Fibroblast of pulmonary artery (primary cell): ENCODE measurements at places on chromosomes 3 and 15.
A peak's percentile ranks its signal among the peaks of the same experiment; 100 is the strongest.

DNA sequence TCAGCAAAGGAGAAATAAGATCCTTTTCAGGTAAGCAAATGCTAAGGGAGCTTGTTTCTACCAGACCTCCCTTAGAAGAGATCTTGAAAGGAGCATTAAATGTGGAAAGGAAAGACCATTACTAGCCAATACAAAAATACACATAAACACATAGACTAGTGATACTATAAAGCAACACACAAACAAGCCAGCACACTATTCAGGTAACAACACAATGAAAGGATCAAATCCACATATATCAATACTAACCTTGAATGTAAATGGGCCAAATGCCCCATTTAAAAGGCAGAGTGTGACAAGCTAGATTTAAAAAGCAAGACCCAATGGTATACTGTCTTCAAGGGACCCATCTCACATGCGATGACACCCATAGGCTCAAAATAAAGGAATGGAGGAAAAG, 317.6 kb downstream of the TBL1XR1 start:
- DNase-seq, result no peak

DNA sequence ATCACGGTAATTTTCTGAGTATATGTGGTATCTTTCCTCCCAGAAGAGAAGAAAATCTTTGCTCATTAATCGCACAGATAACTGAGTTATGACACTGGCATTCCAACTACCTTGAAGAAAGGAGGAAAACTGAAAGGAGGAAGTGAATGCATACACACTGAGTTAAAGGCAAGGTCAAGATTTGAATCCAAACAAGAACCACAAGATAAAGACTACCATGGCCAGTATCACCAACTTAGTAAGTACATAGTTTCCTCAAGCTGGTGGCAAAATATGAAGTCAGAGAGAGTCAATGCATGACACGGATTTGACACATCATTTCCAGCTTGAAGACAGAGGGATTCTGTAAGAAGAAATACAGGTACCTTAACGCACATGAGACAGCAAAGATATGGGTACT, 287.5 kb downstream of the ULK4 start:
- no peak for DNase-seq

DNA sequence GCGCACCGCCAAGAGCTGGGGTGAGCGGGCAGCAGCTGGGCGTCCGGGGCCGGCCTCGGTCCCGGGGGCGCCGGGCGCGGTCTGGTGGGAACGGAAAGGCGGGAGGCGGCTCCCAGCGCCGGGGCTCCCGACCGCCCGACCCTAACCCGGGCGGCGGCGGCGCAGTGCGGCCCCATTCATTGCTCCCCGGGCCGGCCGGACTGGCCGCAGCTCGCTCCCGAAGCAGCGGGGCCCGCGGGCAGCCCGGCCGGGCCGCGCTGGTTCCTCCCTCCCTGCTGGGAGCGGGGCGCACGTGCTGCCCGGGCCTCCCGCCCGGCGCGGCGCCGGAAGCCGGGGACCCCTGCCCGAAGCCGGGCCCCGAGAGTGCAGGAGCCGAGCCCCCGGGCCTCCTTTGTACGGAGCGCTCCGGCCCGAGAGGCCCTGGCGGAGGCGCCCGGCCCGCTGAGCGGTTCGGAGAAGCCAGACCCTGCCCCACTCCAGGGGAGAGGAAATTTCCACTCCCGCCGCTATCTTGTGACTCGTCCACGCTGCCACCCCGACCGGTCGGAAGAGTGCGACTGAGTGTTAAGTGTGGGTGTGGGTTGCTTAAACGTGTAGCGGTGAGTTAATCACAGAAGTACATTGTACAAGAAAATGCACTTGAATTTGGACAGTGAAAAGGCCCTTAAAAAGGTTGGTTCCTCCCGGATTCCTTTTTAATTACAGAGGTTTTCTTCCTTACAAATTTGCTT, 613 bp downstream of the ATP1B3 start:
- no peak for DNase-seq

DNA sequence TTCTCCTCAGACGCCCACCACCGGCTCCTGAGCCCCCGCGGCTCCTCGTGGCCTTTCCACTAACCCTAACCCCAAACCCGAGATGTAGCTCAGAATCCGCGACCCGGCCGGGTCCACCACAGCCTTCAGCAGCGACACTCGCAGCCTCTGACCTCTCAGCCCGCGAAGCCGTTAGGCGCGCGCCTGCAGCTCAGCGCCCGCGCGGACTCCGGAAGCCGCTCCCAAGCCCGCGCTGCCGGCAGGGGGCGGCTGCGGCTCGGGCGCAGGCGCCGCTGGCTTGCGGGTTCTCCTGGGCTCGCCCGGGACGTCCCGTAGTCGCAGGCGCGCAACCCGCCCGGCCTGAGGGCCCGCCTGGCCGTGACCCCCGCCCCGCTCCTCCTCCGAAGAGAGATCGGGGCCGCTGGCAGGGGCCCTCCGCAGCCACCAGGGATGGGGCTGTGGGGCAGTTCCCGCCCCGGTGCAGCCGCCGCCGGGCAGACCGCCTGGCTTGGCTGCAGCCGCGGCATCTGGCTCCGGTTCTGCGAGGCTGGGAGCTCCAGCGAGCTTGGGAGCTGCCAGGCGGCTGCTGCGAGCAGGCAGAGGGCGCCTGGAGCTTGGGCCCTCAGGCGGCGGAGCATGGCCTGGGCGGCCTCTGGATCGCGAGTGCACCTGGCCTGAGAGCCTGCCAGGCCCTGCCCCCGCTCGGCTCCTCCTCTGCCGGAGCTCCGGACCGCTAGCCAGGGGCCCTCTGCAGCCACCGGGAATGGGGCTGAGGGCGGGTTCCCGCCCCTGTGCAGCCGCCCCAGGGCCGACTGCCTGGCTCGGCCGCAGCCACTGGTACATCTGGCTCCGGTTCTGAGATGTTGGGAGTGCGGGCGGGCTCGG, 120.7 kb downstream of the LMLN start:
- DNase-seq, result peak; percentile 68

DNA sequence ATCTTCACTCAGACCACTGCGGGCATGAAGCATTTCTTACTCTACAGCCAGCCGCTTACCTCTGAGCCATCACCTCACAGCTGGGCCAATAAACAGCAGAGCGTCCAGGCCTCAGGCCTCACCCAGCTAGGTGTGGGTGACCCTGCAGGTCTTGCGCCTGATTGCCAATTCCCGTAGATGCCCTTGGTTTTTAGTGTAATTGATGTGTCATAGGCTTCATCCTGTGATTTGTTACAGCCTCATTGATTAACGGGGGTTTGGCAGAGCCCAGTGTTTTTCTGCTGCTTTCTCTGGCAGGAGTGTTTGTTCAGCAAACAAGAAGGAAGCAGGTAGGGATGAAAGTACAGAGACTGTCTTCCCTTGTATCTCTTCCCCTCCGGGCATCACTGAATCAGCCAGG, 49.6 kb upstream of the BNIP2 start:
- DNase-seq, result no peak

DNA sequence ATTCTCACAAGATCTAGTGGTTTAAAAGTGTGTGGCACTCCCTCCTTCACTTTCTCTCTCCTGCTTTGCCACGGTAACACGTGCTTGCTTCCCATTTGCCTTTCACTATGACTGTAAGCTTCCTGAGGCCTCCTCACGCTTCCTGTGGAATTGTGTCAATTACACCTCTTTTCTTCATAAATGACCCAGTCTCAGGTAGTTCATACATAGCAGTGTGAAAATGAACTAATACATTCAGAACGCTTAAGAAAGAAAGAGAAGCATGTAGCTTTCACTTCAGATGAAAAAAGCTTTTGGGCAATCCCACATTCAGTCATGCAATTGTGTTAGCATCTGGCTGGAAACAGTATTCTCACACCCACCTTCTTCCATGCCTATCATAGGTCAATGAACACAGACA, 24.4 kb downstream of the P3H2 start:
- DNase-seq, result no peak

- no peak for DNase-seq
These were observed 74.5 kb upstream of the TSPAN3 start for GRCh38 chr15:77145370-77145769.

DNA sequence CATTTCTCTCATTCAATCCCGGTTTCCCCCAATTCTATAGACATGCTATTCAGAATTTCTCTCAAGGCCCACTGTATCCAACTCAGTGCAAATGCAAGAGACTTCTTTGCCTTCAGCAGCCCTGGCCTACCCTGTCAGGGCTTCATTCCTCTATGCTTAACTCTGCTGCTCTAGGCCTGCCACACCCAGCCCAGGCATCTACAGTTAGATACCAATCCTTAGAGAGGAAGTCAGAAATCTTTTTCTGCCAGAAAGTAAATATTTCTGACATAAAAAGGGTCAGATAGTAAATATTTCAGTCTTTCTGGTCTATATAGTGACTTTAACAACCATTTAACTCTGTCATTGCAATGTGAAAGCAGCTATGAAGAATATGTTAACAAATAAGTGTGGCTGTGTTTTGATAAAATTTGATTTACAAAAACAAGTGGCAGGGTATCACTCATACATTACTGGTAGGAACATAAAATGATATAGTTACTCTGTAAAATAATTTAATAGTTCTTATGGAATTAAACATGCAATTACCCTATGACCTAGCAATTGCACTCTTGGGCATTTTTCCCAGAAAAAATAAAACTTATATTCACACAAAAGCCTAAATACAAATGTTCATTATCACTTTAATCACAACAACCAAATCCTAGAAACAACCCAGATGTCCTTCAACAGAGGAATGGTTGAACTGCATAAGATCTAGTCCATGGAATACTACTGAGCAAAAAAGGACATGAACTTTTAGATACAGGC, 942.0 kb downstream of the SQOR start:
- DNase-seq, result no peak

- no peak for DNase-seq
These were observed 444.6 kb downstream of the GRM7 start for GRCh38 chr3:7305561-7305960.

DNA sequence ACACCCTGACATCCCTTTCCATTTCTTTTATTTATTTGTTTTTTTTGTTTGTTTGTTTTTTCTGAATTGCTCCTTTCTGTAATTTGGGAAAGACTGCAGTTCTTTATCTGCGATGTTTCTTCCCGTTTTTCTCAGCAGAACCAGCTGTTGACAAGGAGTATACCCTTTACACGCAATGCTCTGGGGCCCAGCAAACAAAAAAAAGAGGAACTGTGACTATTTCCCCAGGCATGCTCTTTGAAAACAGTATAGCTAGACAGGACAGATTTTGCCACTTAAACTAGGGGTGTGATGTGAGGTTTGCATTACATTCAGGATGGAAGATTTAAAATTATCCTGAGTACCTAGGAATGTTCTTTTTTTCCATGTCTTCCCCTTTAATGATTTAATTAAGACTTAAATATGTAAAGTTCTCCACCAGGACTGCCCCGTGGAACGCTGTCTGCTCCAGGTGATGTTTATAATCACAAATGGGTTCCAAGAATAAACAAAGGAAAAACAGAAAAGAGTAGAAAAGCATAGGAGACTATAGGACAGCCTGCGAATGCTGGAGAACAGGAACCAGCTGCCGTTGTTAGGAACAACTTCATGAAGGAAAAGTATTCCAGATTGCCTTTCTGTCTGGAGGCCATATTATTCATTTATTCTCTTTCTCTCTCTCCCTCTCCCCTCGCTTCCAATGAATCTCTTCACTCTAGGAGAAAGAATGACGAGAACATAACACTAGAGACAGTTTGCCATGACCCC, 43.3 kb downstream of the TGFBR2 start:
- peak; percentile 81 for DNase-seq

DNA sequence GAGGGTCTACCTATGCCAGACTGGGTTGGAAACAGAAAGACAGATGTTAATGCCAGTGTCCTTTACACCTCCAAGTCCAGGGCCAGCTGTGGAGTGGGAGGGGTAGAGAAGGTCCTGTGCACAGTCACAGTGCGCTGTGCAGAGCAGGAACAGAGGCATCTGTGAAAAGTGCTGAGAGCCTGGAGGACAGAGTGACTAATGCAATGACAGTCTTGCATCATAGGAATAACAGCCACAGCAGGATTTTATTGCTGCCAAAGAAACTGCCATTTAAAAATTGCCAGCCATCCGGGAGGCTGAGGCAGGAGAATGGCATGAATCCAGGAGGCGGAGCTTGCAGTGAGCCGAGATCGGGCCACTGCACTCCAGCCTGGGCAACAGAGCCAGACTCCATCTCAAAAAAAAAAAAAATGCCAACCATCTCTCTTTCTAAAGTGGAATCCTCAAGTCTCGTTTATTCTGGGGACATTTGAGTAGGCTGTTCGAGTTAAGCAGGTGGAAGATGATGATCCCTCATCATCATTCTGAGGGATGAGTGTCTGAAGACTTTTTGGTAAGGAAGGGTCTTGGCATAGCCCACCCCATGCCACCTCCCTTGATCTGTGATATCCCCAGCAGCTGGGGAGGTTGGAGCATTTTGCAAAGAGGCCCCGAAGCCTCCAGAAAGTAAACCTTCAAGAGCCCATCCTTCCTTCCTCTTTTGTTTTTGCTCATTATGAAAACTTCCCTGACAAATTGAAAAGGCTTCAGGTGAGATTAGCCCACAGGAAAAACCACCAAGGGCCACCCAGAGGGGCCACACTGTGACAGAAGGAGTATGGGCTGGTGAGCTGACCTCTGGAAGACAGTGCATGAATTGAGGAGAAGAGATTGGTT, 7.7 kb downstream of the CCR2 start:
- no peak for DNase-seq

GRCh38 chr15:75081150-75081549, 57.8 kb downstream of the PPCDC start:
- no peak for DNase-seq

GRCh38 chr3:93961489-93961888, 12.2 kb downstream of the PROS1 start:
- DNase-seq, result no peak

GRCh38 chr3:36765104-36765503, 751 bp upstream of the DCLK3 start:
- no peak for DNase-seq

DNA sequence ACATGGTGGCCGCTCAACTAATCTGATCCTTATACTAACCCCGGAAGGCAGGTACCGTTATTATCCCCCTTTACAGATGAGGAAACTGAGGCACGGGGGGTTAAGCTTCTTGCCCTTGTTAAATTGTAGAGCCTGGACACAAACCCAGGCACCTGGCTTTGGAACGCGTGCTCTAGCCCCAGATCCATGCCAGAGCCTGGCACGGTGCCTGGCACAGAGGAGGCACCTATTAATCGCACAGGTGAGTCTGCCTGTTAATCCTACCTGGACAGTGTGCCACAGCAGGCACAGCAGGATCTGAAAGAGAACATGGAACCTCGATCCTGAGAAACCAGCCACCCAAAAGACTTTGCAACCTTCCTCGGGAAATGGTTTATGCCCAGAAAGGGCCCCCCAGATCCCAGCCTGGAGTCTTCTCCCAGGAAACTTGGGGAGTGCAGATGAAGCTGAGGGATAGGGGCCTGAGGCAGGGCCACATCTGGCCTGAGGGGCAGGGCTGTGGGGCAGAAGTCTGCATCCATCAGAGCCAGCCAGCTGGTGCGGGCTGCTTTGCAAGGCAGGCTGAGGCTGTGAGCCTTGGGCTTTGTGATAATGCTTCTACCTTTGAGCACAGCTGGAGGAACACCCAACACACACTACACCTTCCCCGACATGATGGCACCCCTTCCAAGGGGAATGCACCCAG, 55.3 kb upstream of the SLC6A1 start:
- DNase-seq, result no peak

DNA sequence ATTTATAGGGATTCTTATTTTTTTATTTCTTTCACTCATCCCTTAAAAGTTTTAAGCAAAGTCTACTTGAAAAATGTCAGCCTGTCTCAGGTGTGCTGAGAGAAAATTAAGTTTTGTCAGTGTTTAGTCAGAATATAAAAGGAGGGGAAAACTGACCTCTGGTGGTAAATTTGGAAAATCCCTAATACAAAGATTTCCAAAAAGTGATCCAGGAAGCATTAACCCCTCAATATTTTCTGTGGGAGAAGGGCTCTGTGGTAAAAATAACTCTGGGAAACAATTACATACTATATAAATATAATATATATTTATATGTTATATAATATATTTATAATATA, 41.0 kb upstream of the FRMD4B start:
- DNase-seq, result peak; percentile 17
